ENCODE measurements at places on chromosomes 12 and 14.
A peak's percentile ranks its signal among the peaks of the same experiment; 100 is the strongest.

DNA sequence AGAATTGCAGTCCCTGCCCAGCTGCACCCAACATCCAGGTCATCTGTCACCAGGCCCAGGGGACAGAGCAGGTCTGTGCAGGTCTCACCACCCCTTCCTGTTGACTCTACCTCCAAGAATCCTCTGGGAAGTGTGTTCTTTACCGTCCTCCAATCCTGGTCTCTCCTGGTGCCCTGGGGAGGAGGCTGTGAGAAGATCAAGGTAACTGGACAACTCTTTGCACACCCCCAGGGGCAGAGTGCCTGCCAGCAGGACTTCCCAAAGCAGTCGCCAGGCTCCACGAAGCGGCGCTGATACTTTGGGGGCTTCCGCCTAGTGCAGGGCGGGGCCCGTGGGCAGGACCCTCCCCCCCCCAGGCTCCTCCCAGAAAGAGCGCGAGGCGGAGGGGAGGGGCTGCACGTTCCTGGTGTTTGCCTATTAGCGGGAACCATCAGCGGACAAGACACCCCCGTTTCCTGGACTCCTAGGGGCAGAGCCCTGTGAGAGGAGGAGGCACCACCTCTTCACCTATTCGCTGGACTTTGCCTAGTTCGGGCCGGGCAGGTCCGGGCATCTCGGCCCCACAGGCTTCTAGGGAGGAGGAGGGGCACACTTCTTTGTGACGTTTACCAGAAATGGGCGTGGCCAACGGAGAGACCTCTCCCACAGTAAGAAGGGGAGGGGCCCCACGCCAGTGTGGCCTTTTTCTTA lies 918.0 kb downstream of the AACS start:
- peaks cover 30% of the 10 kb centered on the region for H3K27me3 ChIP-seq
- no peak for DNase-seq
- H3K4me1 ChIP-seq = no peaks in the 10 kb centered on the region
- H3K36me3 ChIP-seq = no peaks in the 10 kb centered on the region
- H3K4me3 ChIP-seq = no peak overlapping the region
- no peak overlapping the region for H3K27ac ChIP-seq

DNA sequence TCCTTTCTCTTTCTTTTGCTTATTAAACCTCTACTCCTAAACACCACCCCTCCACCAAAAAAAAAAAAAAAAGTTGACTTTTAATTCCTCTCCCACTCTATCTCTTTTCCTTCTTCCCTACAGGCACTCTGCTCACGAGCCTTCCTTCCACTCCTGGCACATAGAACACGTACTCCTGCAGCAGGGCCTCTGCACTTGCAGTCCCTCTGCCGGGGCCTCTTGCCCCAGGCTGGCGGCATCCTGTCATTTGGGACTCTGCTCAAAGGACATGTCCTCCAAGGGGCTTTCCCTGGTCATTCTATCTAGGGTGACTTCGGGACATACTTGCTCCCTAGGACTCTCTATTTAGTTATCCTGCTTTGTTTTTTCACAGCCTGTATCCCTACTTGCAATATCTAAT lies 7.7 kb downstream of the FOS start:
- H3K27ac ChIP-seq = peak overlapping the region; percentile 1
- peaks cover 43% of the 10 kb centered on the region for H3K36me3 ChIP-seq
- DNase-seq = no peak
- peaks cover 48% of the 10 kb centered on the region for H3K27me3 ChIP-seq
- H3K4me3 ChIP-seq = no peak overlapping the region
- H3K4me1 ChIP-seq = peaks cover 5% of the 10 kb centered on the region

DNA sequence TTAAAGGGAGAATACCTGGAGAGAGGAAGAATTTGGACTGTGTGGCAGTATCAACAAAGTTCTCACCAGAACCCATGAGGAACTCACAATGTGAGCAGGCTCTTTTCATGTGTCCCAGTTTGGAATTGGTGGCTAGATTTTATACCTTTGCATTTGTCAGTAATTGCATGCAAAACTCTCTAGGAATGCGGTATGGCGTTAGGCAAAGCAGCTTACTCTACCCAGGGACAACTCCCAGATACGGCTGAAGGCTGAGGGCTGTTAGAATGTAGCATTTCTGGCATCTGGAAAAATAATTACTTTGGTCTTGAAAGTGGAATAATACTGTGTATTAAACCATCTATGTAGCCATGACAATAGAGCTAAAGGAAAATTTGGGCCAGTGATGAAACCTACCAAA lies 635.5 kb downstream of the SLC16A7 start:
- no peaks in the 10 kb centered on the region for H3K27me3 ChIP-seq
- no peak overlapping the region for H3K4me3 ChIP-seq
- DNase-seq = no peak
- no peaks in the 10 kb centered on the region for H3K36me3 ChIP-seq

DNA sequence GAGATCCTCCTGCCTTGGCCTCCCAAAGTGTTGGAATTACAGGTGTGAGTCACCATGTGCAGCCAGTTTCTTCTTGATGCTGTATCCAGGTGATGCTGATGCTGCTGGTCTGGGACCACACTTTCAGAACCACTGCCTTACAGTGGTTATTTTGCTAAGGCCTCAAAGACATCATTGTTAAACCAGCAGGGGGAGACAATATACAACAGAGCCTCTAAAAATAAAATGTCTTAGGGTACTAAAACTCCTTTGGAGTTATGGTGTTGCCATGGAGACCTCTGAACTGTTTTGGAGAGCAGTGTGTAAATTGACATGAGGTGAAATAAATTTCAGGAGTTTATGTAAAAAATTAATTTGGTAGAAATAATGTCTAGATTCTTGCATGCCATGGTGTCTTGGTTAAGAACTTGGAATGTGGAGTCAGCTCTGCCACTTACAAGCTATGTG lies 1.1 kb upstream of the ARG2 start:
- H3K4me1 ChIP-seq = peaks cover 19% of the 10 kb centered on the region
- peak overlapping the region; percentile 91 for H3K4me3 ChIP-seq
- peak; percentile 41 for DNase-seq
- H3K36me3 ChIP-seq = peaks cover 20% of the 10 kb centered on the region
- peak overlapping the region; percentile 96 for H3K27ac ChIP-seq

GRCh38 chr14:72254937-72255472 lies 322.8 kb downstream of the RGS6 start:
- DNase-seq = no peak
- no peak overlapping the region for H3K27ac ChIP-seq
- H3K36me3 ChIP-seq = no peaks in the 10 kb centered on the region
- no peak overlapping the region for H3K4me3 ChIP-seq

- DNase-seq = no peak
- peaks cover 5% of the 10 kb centered on the region for H3K36me3 ChIP-seq
- peak overlapping the region; percentile 17 for H3K27ac ChIP-seq
Measured at GRCh38 chr12:39369756-39370155, 73.2 kb downstream of the KIF21A start.

- no peak overlapping the region for H3K27ac ChIP-seq
- DNase-seq = no peak
- H3K4me3 ChIP-seq = no peak overlapping the region
Measured at GRCh38 chr12:120790114-120790513, 64.5 kb downstream of the ACADS start.

DNA sequence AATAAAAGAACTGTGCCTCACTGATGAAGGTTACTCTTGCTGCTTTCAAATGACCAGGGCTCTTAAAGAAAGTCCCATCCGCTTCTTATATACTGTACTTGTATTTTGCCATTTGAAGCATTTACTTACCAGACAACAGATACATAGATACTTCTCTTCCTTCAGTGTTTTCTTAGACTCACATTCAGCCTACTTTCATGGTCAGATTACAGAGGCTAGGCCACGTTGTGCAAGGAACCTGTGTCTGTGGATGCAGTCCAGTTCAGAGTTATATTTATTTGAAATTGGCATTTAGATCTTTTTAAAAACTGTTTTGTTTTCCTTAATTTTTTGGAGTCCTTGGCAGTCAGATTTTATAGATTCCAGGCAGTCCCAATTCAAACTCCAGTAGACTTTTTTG lies 6.2 kb downstream of the CHURC1 start:
- H3K27ac ChIP-seq = no peak overlapping the region
- no peaks in the 10 kb centered on the region for H3K27me3 ChIP-seq
- peaks cover 43% of the 10 kb centered on the region for H3K4me1 ChIP-seq
- no peak overlapping the region for H3K4me3 ChIP-seq

DNA sequence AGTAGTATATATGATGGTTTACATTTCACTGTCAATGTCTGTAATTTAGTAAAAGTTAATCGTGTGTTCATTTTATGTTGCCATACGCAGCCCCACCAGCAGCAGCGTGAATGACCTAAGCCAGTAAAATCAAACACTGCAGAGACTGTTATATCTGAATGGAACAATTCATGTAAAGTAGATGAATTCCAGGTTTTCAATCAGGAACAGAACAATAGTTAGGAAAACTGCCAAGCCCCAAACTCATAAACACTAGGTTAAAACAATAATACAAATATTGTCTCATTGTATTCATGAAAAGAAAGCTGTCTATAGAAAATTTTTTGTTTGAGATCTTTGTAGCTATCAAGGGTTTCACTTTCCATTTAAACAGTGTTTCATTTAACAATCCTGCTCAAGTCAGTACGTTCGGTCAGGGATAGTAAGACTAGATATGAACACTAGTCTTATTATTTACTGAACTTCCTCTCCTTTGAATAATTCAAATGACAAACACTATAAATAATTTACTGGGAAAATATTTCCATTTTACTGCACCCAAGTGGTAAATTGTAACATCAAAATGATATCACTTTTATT lies 256.8 kb upstream of the FLRT2 start:
- H3K27me3 ChIP-seq = no peaks in the 10 kb centered on the region
- no peak overlapping the region for H3K4me3 ChIP-seq
- no peak overlapping the region for H3K27ac ChIP-seq
- no peak for DNase-seq

- no peak for DNase-seq
- no peak overlapping the region for H3K4me3 ChIP-seq
- H3K4me1 ChIP-seq = peaks cover 31% of the 10 kb centered on the region
Measured at GRCh38 chr12:79870916-79871315, 64.0 kb downstream of the PPP1R12A start.

- no peak overlapping the region for H3K4me3 ChIP-seq
- no peak for DNase-seq
- H3K4me1 ChIP-seq = no peaks in the 10 kb centered on the region
- H3K36me3 ChIP-seq = peaks cover 3% of the 10 kb centered on the region
Measured at GRCh38 chr12:109120557-109120956, 4.2 kb downstream of the ACACB start.

All from effector memory CD8-positive, alpha-beta T cell (primary cell).